ENCODE measurements at places on chromosomes 7 and 10.

DNA sequence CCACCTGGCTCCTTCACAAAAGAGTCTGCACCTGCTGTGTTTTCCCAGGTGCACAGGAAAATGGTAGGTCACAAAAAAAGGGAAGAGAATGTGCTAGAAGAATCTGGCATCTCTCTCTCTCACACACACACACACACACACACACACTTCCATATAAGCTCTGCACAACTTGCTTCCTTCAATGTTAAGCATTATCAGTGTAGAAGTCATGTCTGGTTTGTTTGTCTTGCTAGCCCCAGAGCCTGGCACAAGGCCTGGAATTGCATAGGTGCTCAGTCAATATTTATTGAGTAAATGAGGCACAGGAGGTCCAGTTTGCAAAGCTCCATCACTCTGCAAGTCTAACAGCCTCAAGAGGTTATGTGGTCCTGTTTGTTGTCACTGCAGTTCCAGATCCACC lies 867.3 kb upstream of the AUTS2 start:
- DNase-seq: no peak

- DNase-seq: no peak
These were observed 277.0 kb downstream of the MALRD1 start for GRCh38 chr10:19325581-19325980.

GRCh38 chr10:24871011-24871935 lies 81.1 kb downstream of the PRTFDC1 start:
- no peak for DNase-seq

GRCh38 chr7:148337246-148337965 lies 253.2 kb upstream of the C7orf33 start:
- no peak for DNase-seq

DNA sequence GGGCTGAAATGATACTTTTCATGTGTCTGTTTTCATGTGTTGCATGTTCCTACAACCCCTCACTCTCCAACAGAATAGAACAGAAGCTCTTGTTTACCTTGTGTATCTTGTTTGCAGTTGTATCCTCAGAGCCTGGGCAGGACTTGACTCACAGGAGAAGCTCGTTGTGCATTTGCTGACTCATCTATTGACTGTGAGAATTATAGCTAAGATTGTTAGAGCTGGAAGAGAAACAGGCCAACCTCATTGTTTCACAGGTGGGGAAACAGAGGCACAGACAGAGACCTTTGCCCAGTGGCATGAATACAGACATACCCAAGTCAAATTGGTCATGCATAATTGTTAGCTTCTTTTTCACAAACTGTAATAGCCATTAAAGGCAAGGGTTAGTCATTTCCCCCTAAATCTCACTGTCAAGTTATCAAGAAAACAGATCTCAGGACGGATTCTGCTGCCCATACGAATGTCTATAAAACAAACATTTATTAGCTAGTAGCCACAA lies 4.6 kb upstream of the TSPAN15 start:
- no peak for DNase-seq

GRCh38 chr10:5609952-5610616 lies 56.3 kb downstream of the ASB13 start:
- DNase-seq: no peak

DNA sequence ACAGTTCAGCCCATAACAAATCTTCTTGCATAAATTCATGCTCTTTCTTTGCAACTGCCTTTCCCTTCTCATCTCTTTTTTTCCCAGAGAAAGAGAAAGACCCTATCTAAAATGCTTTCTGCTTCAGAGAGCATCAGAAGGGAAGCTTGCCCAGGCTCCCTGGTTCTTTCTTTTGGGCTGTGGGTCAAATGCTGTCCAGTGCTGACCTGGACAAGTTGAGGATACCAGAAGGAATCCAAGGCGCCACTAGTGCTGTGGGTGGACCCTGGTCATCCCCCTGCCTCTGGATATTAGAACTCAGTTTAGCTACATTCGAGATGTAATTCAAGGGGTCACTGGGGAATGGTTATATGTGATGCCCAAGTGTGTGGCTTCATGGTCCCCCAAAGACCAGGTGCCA lies 411.6 kb downstream of the RPS24 start:
- no peak for DNase-seq

DNA sequence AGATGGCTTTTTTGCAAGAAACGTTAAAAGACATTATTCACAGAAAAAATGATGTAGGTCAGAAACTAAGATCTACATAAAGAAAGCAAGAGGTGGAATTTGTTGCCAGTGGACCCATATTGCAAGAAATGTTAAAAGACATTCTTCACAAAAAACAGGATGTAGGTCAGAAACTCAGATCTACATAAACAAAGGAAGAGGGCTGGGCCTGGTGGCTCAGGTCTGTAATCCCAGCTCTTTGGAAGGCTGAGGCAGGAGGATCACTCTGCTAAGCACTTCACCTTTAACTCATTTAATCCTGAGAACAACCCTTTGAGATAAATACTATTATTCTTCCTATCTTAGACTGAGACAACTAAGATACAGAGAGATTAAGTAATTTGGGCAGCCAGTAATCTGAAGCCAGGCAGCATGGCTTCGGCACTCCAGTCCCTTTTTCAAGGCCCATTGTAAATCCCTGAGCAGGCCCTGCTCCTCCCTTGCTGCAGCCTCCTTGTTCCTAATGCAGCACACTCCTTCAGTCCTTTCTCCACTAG lies 11.6 kb downstream of the ZFAND4 start:
- no peak for DNase-seq

DNA sequence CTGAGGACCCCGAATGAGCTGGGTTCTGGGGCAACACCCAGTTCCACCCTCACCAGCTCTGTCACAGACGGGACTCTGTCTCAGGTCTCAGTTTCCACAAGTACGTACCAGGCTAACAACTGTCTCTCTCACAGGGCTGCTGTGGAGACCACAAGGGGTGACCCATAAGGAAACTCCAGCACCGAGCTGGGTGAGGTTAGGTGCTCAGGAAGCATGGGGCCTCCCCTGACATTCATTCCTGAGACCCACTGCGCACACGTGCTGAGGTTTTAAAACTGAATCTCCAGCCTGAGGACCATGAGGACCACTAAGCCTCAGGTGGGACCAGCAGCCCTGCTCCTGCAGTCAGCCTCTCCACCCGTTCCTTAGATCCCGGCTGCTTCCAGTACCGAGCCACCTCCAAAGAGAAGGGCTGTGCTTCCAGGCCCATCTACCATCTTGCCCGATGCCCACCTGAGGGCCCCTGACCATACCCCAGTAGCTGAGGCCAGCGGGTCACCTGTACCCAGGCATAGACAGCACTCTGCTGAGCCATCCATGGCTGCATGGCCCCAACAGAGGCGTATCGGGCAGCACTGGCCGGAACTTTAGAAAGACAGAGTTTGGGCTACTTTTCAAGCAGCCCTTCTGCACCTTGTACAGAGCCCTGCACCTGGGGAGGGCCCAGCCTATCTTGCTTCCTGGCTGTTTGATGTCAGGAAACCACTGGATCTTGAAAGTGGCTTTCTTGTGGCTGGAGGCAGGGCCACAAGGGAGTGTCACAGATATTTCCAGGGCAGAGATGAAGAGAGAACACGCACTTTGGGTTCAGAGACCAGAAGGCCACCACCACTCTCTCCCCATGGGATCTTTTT lies 18.7 kb downstream of the HSPA12A start:
- DNase-seq: no peak

- no peak for DNase-seq
These were observed 12.7 kb downstream of the CNTNAP2 start for GRCh38 chr7:146129296-146129695.

GRCh38 chr7:17009933-17010332 lies 128.2 kb upstream of the AGR3 start:
- no peak for DNase-seq

GRCh38 chr10:73340121-73340520 lies 18.5 kb downstream of the CFAP70 start:
- no peak for DNase-seq

DNA sequence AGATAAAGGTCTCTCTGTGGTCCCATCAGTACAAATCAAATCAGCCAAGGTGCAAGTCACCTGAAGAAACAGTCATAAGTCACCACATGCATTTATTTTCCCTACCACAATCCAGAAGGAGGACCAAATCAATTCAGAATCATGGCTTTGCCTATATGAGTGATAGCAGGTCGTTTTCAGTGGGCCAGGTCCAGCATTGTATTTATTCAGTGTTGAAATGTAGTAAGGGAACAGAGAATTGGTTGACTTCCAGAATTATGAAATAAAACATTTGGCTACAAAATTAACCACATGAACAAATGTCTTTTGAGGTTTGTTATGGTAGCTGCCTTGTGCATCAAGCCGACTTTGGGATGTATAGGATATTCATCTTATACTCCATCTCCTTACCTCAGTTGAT lies 88.4 kb downstream of the POLR1F start:
- DNase-seq: no peak

DNA sequence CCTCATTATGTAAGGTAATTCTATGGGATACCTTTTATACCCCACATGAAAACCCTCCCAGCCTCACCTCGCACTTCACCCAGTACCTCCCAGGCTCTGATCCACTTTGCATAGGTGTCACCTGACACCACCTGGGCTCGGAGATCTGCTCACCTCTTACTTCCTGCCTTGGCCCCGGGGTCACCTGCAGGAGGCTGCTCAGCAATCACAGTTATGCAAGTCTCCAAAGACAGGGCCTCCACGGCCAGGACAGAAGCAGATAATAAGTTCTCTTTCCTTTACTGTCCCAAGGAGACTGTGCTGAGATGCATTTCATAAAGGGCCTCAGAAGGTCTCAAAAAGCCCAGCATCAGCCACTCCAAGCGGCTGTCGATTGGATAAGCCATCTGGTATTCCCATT lies 112.4 kb upstream of the PPP2R2D start:
- DNase-seq: no peak

DNA sequence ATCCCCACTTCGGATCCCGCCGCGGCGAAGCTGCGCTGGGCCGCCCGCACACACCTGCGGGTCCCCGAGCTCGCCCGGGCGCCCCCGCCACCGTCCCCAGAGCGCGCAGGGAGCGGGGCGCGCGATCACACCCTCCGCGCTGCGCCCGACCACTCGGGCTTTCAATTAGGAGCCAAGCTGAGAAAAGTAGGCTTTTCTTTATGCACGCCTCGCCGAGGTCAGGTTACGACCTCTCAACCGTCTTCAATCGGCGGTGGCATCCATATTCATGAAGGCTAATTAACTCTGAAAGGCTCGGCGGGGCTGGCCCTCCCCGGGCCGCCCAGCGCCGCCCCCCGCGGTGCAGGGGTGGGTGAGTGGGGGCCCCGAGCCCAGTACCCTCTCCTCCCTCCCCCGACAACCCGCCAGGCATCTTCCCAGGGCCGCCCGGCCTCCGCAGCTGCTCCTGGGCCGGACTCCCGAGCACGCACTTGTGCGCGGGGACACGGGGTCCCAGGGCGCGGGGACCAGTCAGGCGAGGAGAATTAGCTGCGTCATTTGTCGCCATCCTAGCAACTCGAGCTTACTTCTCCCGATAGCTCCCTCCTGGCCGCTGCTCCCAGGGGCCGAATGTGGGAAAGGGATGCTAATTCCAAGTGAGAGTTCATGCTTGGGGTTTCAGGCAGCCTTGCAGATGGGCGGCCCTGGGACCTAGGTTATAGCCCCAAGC lies 155.5 kb upstream of the LYZL2 start:
- peak; percentile 46 for DNase-seq

- DNase-seq: peak; percentile 85
These were observed 340.3 kb upstream of the PRKCQ start for GRCh38 chr10:6920072-6921019.

DNA sequence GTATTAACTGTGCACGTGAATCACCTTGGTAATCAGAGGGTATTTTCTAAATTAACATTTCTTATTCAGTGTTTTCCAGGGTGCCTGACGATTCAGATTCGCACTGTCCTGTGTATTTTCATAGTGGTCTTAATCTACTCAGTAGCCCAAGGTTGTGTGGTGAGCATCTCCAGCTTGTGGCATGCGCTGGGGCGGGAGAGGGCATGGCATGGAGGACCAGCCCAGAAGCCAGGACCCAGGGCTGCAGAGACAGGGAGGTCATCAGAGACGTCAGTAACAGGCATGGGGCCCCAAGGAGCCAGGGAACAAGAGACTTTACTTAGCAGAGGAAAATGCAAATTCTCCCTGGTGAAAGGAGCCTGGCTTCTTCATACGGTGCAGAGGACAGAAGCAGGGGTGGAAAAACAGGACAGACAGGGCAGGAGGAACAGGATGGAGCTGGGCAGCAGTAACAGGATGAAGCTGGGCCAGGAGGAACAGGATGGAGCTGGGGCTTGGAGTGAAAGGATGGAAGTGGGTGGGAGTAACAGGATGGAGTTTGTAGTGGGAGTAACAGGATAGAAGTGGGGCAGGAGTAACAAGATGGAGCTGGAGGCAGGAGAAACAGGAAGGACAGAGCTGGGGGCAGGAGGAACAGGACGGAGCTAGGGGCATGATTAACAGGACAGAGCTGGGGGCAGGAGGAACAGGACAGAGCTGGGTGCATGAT lies 110.9 kb downstream of the ADCY1 start:
- no peak for DNase-seq

All from stimulated activated CD8-positive, alpha-beta memory T cell treated with anti-CD3 and anti-CD28 coated beads, Interleukin-4, amount 100 ng/mL, for 48 hours (primary cell).